ENCODE measurements at places on chromosomes 1 and 21.
A peak's percentile ranks its signal among the peaks of the same experiment; 100 is the strongest.

GRCh38 chr1:41390166-41390565 lies 28.9 kb downstream of the FOXO6 start:
- no peak for DNase-seq

DNA sequence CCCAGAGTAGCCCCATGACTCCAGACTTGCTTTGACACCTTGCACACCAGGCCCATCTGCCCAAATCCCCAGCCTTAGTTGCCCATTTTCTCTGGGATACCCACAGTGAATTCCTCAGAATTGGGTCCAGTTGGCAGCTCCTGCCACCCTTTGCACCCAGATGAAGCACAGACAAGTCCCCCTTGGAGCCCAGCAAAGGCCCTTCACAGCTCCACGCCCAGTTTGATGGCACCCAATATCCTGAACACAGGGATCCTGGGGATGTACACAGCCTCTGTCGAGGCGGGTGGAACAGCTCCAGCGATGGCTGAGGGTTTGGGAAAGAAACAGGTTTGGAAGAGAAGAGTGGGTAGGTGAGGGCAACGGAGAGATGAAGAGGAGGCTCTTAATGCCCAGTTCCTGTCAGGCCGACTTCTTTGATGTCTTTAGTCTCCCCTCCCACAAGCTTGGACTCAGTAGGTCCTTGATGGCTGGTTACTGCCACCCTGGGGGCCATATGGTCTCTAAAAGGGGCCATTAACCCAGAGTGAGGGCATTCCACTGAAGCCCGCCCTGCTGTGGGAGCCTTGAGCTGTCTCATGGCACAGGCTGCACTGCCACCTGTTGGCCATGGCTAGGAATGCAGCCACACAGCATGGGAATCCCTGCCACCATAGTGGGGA lies 21.7 kb downstream of the TMEM53 start:
- peak; percentile 63 for DNase-seq

DNA sequence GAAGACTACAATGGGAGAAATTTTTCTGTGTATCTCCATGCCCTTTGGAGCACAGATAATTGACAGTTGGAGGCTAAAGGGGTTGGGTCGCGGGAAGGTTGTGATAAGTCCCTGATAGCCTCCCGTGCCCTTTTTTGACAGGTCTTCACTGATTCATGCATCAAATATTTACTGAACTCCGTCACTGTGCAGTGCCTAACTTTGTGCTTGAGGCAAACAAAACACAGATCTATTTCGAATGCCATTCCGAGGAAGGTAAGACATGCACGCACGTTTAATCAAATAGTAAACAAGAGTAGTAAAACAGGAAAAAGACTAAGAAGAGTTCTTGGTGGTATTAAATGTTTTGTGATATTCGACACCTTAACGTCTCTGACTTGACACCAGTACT lies 494 bp upstream of the PIP5K1A start:
- DNase-seq, result no peak

GRCh38 chr1:54835970-54836369 lies 34.8 kb upstream of the TTC22 start:
- no peak for DNase-seq

DNA sequence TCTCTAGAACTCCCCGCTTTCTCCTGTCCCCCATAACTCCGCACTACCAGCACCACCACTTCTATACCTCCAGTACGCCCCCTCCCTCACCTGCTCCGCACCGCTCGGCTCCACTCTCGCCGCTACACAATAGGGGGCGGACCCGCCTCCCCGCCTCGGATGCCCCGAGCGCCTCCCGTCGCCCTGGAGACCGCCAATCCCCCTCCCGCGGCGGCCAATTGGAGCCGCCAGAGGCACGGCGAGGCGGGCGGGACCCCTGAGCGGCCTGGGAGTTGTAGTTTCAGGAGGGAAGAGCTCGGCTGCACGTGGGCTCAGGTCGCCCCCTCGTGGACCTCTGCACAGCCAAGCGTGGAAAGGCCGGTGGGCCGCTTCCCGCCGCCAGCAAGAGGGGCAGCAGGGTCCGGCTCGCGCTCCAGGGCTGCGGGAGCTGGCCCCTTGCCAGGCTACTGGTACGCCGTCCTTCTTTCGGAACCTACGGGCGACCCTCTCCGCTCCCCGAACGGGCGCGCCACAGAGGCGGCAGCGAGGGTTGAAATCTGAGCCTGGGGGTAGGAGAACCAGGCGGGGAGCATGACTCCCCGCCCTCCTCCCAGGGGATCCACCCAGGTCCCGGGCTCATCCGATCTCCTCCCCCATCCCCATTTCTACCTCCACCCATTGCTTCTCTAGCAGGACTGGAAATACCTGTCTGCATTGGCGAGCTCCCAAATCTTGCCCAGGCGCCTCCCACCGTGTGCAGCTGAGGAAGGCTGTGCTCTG lies at the start of gene IGSF9:
Gene IGSF9, minus strand, starts transcription at position 131 of the 759 bp plus-strand sequence. CDS start 2,159 bp downstream, outside the sequence.
- peak; percentile 74 for DNase-seq

DNA sequence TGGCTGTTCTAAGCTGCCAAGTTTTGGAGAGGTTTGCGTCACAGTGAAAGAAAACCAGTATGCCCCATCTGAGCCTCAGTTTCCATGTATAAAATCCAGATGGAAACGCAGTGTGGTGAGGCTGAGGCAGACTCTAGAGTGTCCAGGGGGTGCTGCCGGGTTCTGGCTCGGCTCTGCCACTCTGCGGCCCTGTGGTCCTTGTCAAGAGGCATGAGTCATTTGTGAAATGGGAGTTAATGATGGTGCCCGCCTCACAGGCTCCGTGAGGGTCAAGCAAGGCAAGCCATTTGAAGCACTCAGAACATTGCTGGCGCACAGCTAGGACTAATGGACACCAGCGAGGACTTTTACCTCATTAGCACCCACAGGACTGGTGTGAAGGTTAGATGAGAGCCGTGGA lies 214.3 kb downstream of the PTPRU start:
- DNase-seq, result no peak

DNA sequence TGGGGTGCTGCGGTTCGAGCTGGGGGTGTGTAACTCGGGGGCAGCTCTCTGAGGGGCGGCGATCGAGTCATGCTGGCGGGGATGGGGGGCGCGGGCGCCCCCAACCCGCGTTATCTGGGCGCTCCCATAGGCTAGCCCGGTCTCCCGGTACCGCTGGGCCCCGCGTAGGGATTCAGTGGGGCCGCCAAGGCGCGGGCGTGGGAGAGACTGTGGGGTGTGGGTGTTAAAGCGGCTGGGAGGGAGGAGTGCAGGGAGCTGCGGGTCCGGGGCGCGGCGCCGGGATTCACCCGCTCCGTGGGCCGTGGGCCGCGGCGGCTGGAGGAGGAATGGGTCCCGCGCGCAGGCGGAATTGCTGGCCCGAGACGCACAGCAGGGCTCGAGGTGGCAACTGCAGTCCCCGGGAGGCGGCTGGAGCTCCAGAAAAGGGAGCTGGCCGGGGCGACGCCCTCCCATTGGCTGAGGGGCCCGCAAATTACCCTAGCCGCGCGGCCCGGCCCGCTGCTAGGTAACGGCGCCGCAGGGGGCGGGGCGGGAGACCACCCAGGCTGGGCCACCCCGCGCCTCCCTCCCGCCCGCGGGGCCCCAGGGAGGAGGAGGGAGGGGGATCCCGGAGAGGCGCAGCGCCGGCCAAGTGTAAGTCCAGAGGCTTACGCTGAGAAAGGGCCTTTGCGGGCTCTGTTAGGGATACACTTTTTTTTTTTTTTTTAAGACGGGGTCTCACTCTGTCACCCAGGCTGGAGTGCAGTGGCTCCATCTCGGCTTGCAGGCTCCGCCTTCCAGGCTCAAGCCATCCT lies at the start of gene PTCH2:
Gene PTCH2, minus strand, starts transcription at position 392 of the 794 bp plus-strand sequence. Its CDS starts 321 bp downstream, at position 71.
- DNase-seq, result peak; percentile 59

DNA sequence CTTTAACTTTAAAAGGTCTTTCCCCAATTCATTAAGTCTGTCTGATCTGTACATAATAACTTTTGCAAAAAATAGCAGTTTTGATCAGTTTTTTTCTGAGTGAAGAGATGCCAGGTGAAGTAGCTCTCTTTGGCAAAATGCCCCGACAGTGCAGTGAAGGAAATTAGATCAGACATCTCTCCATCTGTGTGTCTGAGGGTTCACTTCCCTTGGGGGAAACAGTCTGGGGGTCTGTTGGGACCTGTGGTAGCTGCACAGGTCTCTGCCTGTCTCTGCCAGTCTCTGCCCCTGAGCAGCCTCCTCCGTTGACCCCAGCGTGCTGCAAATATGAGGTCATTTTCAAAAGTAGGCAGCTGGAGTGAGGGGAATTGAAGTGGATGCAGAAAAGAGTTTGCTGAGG lies 54.5 kb downstream of the TBCE start:
- DNase-seq, result no peak

- no peak for DNase-seq
Measured at GRCh38 chr1:158564608-158565007, 5.8 kb downstream of the OR6P1 start.

DNA sequence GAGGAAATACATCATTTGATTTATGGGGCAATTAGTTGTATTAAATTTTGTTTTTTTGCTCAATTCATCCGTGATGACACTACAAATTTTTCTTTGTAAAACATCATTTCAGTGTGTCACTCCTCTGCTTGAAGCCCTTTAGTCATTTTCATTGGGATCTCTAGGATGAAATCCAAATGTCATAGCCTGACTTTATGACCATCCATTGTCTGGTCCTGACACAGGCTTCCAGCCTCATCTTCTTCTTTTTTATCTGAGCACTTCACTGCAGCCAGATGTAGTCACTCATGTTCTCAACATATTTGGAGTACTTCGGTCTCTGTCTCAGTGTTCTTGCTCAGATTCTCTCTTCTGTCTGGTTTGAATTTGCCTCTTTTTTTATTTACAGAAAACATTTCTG lies 173.1 kb downstream of the HMCN1 start:
- no peak for DNase-seq

DNA sequence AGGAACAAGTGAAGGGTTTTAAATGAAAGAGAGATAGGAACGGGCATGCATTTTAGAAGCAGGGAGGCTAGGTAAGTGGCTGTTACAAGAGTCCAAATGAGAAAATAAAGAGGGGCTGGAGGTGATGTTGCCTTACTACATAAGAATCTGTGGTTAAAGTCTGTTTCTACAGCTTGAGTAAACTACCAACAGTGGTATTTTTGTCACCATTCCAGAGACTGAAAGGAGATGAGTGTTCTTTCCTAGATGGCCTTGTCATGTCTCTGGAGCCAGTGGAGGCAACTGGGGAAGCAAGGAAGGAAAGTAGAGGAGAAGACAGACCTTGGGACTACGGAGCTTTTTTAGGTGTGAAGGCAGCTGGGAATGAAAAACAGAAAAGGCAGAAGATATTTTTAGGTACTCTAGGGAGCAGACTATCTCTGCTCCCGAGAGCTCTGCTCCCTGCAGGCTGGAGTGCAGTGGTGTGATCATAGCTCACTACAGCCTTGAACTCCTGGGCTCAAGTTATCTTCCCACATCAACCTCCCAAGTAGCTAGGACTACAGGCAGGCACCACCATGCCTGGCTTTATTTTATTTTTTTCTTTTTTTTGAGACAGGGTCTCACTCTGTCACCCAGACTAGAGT lies 12.2 kb downstream of the HDAC1 start:
- no peak for DNase-seq

DNA sequence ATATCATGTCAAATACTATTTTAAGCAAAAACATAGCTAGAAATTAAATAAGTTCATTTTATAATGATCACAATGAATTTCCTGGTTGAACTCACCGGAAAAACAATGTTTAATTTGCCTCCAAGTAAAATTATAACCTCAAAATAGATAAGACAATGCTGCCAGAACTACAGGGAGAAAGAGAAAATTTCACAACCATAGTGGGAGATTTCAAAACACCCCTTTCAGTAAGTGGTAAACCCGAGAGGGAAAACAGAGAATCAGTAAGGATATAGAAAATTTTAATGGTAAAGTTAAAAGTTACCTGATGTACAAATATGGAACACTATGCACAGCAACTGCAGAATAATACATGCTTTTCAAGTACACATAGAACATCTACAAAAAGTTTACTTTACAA lies 43.2 kb upstream of the PLA2G4A start:
- DNase-seq, result no peak

- no peak for DNase-seq
Measured at GRCh38 chr1:14065486-14065885, 365.5 kb downstream of the PRDM2 start.

DNA sequence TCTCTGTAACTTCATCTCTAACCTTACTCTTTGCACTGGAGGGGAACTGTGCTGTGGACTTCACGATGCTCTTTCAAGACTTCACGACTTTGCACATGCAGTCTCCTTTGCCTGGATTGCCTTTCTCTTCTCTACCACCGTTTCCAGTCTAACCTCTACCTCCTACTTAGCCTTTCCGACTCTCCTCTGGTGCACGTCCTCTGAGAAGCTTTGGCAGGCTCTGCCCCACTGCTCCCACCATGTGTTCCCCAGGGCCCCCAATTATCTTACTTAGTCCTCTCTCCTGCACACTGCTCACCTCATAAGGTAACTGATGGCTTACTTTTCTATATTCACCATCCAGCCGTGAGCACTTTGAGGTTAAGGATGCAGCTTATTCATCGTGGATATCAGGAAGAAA lies 101.7 kb upstream of the GJB5 start:
- DNase-seq, result no peak

- no peak for DNase-seq
Measured at GRCh38 chr1:201291916-201292315, 8.6 kb downstream of the PKP1 start.

GRCh38 chr1:204149107-204149506 lies 2.7 kb downstream of the ETNK2 start:
- DNase-seq, result no peak

- DNase-seq, result no peak
Measured at GRCh38 chr1:181100934-181101333, 12.4 kb downstream of the IER5 start.

DNA sequence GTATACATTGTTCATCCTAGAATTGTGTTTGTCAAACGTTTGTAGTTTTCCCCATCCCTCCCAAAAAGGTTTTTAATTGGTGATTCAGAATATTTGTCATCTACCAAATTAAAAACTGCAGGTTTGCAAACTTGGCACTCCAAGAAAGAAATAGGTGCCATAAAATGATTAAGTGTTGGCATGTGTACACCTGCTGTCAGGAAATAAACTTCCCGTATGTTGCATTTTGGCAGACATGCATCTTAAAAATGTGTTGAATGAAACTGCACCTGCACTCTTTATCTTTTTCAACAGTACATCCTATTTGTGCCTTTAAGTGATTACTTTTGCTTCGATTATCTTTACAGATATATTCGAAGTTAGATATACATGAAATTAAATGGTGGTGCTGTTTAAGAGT lies 7.3 kb downstream of the B3GALT2 start:
- no peak for DNase-seq

- peak; percentile 46 for DNase-seq
Measured at GRCh38 chr1:10057343-10057742, 24.6 kb downstream of the UBE4B start.

DNA sequence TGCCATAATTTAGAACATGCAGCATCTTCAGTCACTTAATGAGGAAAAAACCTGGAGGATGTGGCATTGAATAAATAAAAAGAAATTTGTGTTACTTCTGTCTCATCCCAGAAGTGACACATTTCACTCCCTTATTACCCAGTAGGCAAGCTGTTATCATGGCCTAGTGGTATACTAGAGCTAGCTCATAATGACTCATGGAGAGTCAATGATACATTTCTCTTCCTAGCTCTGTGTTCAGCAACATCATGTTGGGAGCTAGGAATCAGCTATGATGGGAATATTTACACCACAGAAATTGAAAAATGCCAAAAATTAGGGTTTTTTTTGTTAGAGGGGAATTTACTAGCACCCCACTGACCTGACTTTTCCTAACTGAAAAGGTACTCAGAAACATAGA lies 182.7 kb downstream of the HMCN1 start:
- DNase-seq, result no peak

GRCh38 chr21:17679002-17679600 lies 66.4 kb upstream of the BTG3 start:
- peak; percentile 55 for DNase-seq

All from ACHN (cell line).